ENCODE measurements at places on chromosomes 16 and 17.

GRCh38 chr17:42405963-42406495 lies 17.0 kb downstream of the CAVIN1 start:
- DNase-seq = no peak

DNA sequence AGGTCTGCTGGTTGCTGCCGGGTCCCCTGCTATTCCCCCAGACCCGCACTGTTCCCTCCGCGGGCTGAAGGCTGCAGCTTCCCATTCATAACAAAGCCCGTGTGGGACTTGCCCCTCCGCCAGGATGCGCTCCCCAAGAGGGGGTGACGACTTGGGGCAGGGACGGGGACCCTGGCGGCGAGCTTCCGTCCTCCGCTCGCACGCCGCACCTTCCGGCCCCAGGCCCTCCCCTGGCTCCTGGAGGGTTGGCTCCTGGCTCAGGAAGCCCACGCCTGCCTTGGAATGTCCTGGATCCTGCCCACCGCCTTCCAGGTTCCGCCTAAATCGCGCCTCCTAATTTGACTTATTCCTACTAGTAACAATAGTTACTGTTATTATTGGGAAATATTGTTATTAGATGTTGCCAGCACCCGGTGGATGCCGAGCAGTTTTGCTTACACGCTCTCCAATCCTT lies 1.1 kb upstream of the TFAP4 start:
- DNase-seq = no peak

DNA sequence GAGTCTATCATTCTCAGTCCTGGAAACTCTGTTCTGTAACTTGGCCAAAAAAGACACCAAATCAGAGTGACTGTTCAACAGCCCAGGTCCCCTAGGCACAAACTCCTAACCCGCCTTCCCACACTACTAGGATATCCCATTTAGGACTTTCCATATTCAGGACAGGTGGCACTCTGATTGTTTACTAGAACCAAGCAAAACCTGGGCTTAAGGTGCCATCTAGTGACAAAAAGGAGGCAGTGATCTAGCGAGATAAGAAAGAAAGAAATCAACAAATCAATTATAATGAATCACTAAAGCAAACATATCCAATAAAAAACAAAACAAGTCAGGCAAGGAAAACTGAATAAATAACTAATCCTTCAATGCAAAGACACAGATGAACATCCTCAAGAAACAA lies 203.9 kb downstream of the CEP112 start:
- DNase-seq = peak; percentile 25

- no peak for DNase-seq
These were observed 48.7 kb upstream of the NLK start for GRCh38 chr17:27993723-27994310.

GRCh38 chr17:58383892-58384462 lies 32.0 kb upstream of the SUPT4H1 start:
- DNase-seq = no peak

- no peak for DNase-seq
These were observed 65.9 kb downstream of the PITPNC1 start for GRCh38 chr17:67442787-67443624.

- peak; percentile 32 for DNase-seq
These were observed 13.4 kb upstream of the CRISPLD2 start for GRCh38 chr16:84806256-84806889.

- no peak for DNase-seq
These were observed 55.8 kb downstream of the ZFHX3 start for GRCh38 chr16:72992142-72992601.

DNA sequence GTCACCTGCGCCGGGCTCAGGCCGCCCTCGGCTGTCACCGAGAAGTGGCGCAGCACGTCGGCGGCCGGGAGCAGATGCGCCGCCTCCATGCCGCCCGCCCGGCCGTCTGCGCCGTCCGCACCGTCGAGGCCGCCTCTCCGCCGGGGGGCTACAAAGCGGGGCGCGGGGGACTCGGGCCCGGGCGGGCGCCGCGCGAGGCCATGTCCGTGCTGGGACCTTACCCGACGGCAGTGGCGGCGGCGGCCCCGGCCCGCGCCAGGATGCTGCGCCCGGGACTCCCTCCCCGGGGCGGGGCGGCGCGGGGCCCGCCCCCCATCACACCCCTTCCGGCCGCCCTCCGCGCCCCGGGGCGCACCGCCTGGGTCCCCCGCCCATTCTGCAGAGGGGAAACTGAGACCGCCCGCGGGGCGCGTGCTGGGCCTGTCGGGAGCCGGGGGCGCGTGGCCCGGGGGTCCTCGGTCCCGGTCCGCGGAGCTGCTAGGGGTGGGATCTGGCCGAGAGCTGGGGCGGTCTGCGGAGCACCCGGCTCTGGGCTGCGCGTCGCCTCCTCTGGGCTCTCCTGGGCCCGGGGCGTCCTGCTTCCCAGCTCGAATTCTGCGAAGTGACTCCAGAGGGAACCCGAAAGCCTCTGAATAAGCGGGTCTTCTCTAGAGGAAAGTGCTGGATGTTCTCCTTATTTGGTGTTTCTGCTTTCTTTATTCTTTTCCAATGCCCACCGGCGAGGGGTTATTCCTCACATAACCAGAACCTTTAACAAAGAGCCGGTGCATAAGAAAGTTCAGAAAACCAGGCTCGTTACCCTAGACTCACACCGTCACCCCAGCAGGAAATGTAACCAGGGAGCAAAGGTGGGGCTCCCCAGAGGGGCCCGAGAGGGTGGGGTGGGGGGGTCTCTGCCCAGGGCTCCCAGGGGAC lies at the start of gene ATP2A3:
ATP2A3 (minus strand) TSS at position 235 of the 915 bp plus-strand sequence; CDS start at position 89, 146 bp downstream.
- no peak for DNase-seq

- DNase-seq = no peak
These were observed 7.4 kb upstream of the CPNE2 start for GRCh38 chr16:57084996-57085395.

DNA sequence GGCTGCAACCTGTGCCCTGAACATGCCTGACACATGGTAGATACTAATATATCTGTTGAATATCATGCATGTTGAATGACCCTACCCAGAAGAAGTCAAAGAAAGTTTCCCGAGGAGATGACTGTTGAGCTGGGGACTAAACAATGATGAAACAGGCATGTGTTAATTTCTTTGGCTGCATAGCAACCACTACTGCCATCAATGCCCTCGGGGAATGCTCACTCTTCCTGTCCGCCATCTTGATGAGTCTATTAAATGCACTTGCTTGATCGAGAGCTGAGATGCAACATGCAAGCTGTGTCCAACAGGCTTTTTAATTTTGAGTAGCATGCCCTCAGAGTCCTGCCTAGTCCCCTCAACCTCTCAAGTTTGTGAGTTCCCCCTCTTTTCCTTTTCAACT lies 31.3 kb downstream of the GRIN2A start:
- no peak for DNase-seq

- DNase-seq = no peak
These were observed 64.0 kb downstream of the TBC1D16 start for GRCh38 chr17:79971651-79972050.

- no peak for DNase-seq
These were observed 49.4 kb upstream of the GAS7 start for GRCh38 chr17:10247810-10248209.

DNA sequence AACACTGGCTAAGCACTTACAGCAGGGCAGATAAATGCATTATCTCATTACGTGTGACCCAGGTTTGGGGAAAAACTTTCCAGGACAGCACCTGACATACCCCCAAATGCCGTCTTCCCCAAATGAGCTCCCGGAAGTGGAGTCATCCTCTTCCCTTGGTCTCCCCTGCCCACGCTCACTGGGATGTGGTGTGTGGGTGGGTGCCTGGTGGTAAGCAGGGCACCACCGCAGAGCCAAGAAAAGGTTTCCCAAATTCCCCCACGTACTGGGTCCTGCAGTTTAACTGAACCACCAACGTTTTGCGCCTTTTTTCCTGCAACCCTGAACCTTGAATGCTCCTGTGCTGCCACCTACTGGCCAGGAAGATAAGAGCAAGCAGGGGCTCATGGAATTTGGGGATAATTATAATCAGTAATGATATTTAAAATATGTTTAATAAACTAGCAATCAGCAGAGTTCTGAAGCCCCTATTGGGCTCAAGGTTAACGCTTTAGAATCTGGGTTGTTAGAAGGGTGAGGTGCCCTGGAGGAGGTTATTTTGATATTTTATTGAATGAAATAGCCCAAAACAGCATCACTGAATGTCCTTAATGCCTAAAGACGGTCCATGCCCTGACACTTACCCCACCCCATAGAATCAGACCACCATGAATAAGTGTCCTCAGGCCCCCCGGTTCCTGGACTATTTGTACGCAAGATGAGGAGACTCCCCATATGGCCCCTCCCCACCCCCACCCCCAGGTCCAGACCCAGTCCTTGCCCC lies 8.0 kb downstream of the SPPL2C start:
- peak; percentile 13 for DNase-seq

DNA sequence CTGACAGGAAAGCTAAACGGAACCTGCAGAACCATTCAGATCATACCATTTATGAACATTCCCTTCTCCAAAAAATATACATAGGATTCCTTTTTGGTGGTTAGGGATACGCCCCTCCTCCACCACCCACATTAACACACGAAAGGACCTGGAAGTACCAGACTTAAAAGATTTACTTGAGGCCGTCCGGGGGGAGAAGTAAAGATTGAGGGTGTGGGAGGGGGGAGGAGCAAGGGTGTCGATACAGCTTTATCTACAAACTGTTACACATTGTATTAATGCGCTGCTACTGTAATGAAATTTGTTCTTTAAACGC lies 537 bp downstream of the PALB2 start:
- DNase-seq = no peak

- no peak for DNase-seq
These were observed 68.1 kb downstream of the RTN4RL1 start for GRCh38 chr17:1957037-1957436.

- DNase-seq = peak; percentile 12
These were observed 295.8 kb downstream of the FOXL1 start for GRCh38 chr16:86874141-86874540.

DNA sequence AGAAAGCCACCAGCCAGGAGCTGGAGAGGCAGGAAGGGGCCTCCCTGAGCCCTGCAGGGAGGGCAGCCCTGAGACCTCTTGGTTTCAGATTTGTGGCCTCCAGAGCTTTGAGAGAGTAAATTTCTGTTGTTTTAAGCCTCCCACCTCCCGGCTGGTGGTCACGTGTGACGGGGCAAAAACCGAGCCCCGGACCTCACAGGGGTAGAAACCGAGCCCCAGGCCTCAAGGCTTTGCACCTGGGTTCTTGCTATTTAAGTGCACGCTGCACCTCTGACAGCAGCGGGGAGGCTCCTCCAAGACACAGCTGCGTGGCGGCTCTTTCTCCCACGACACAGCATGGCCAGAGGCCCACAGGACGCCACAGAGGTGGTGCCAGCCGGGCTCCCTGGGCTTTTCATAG lies 17.4 kb upstream of the ZC3H18 start:
- DNase-seq = no peak

GRCh38 chr17:73757420-73757819 lies 113.2 kb upstream of the SDK2 start:
- DNase-seq = no peak

- no peak for DNase-seq
These were observed 239.4 kb upstream of the TBX2 start for GRCh38 chr17:61160204-61160603.

GRCh38 chr17:45812102-45812501 lies 28.0 kb downstream of the CRHR1 start:
- DNase-seq = no peak

GRCh38 chr17:51467336-51467735 lies 207.0 kb downstream of the UTP18 start:
- no peak for DNase-seq

GRCh38 chr17:37212179-37212578 lies 163.6 kb upstream of the C17orf78 start:
- DNase-seq = no peak

- DNase-seq = no peak
These were observed 18.7 kb downstream of the CD300A start for GRCh38 chr17:74485022-74485743.

DNA sequence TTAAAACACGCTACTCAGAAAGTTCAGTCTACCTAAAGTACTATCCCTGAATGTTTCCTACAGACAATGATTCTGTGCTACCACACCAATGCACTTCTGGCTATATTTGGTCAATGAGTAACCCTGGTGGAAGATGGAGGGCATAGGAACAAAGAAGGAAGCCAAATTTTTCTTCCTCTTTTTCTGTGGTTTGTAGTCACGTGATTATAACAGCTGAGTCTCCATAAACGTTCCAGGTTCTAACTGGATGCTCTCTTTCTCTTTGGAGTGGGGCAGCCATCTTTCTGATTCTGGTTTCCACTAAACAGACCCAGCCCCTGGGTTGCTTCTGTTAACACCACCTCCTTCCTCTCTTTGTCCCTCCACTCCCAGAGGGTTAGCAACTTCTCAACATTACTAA lies 274.9 kb downstream of the CDH11 start:
- DNase-seq = no peak

- DNase-seq = no peak
These were observed 15.1 kb downstream of the ZC3H18 start for GRCh38 chr16:88585269-88585668.

GRCh38 chr16:30186444-30186781 lies 3.0 kb downstream of the CORO1A start:
- no peak for DNase-seq

GRCh38 chr17:81074875-81075274 lies 39.9 kb downstream of the BAIAP2 start:
- DNase-seq = no peak

GRCh38 chr17:32398946-32399345 lies 45.4 kb upstream of the PSMD11 start:
- DNase-seq = no peak

GRCh38 chr16:26118575-26118974 lies 426.8 kb downstream of the HS3ST4 start:
- DNase-seq = no peak

DNA sequence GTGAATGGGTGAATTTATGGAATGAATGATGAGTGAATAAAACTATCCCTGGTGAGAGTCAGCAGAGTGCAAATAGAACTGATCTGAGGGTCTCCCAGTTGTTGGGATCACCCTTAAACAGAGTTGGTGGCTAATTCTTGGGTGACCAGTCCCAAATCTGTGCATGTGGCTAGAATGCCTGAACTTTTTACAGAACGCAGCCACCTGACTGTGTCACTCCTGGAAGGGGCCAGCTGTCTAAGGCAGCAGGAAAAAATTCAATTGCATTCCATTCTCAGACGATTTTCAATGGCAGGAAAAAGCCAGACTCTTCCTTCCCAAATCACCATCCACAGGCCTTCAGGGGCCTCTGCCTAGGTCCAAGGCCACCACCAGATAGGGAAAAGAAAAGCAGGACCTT lies 43.5 kb downstream of the BEAN1 start:
- no peak for DNase-seq

DNA sequence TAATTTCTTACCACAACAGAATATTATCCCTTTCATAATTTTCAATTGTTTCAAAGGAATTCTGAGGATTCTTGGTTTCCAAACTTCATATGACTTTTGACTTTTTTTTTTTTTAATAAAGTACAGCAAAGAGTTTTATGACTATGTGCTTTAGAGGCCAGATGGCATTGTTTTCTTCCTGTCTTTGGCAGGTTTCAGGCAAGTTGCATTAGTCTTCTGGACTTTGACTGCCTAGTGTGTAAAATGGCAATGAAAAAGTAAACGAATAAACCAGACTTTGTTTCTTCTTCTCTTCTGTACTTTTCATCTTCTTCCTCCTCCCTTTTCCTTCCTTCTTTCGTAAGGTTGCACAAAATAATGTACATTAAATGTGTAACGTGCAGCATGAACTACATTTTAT lies 172.6 kb upstream of the RBFOX1 start:
- no peak for DNase-seq

Data from Panc1 (cell line).